ENCODE measurements at places on chromosomes 7 and 10.

DNA sequence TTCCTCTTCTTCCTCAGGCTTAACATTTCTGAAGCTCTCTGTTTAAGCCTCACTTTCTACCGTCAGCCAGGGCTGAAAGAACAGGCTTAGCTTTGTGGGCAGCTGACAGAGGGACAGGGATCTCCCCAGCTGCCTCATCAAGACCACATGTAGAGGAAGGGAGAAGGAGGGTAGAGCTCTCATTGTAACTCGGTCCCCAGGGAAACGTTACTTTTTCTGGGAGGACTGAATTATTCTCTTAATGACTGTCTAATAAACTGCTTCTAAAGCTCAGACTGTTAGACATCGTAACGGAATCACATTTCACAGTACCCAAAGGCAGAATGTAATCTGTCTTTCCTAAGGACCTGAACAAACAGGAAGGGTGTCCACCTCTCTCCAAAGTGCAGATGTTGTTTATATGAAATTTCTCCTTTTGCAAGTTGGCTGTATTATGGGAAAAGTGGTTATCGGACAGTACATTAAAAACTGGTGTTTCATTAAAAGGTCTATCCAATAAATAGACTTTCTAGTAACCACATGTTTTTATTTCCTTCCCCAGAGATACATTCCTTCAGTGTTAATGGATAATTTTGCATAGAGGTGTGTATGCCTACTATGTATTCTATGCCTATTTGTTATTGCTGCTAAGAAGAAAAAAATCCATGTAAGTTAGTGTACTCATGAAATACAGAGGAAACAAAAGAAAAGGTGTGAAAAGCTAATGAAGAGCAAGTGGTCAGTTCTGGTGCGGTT, 144.2 kb downstream of the CTTNBP2 start:
- no peak for DNase-seq

DNA sequence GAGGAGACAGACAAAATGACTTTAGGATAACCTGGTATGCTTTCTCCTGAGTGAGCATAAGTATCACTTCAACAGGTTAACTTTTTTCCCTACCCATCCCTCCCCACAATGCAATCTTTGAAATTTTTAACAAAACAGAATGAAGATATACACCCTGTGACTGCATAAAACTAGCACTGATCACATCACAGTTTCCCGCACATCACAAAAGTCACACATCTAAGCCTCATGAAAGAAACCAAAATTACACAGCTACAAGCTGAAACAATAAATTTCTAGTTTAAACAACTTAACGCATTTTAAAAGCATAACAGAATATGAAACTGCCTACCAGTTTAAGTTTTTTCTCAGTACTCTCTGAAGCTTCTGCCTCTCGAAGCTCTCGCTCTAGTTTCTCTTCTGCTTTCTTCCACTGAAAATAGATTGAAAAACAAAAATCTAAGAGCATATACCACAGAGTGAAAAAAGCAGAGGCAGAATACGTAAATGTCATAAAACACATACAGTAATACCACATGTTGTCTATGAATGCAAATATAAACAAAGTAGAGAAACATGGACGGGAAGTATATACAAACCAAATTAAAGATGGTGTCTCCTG, 18.1 kb downstream of the NOC3L start:
- DNase-seq: no peak

GRCh38 chr7:156667110-156667426, 26.5 kb downstream of the RNF32 start:
- no peak for DNase-seq

GRCh38 chr10:2130705-2131305, 393.5 kb upstream of the ADARB2 start:
- DNase-seq: no peak

GRCh38 chr10:72665925-72666324, 26.0 kb upstream of the MCU start:
- no peak for DNase-seq

DNA sequence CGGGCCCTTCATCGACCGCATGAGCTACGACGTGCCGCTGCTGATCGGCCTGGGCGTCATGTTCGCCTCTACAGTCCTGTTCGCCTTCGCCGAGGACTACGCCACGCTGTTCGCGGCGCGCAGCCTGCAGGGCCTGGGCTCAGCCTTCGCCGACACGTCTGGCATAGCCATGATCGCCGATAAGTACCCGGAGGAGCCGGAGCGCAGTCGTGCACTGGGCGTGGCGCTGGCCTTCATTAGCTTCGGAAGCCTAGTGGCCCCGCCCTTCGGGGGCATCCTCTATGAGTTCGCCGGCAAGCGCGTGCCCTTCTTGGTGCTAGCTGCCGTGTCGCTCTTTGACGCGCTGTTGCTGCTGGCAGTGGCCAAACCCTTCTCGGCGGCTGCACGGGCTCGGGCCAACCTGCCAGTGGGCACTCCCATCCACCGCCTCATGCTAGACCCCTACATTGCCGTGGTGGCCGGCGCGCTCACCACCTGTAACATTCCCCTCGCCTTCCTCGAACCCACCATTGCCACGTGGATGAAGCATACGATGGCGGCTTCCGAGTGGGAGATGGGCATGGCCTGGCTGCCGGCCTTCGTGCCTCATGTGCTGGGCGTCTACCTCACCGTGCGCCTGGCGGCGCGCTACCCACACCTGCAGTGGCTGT, 1.2 kb downstream of the SLC18A3 start:
- no peak for DNase-seq

GRCh38 chr10:124508070-124508667, 46.5 kb downstream of the LHPP start:
- DNase-seq: no peak

DNA sequence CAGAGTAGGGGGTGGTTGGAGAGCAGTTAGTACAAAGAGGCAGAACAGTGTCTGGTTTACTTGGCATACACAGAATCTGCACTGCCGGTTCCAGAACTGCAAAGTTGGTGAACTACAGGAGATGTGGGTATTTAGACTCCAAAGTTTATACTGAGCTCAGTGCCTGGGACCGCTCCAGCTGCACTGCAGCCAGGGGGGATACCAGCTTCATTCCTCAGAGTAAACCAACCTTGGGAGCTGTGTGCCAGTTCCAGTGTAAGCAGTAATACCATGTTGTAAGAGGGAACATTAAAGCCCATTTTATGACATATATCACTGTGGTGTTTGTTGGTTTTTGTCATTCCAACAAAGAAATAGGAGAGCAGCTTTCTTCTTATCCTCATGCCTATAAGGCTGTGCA, 23.4 kb downstream of the LOXL4 start:
- DNase-seq: no peak

DNA sequence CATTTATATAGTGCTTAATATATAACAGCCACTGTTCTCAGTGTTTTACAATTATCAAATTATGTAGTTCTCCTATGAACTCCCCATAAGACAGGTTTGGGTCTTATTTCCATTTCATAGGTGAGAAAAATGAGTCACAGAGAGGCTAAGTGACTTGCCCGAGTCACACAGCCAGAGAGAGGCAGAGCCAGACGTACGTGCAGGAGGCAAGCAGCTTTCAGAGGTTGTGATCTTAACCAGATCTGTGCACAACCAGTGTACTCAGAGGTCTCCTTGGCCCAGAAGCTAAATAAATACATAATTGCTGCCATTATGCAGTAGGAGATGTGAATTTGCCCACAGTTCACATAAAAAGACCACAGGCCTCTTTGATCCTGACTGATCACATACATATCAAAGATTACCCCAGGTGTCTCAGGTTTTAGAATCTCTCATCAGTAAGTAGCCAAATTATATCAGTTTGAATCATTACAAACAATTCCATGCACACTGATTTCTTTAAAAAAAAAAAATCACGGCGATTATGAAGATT, 304.7 kb upstream of the AOAH start:
- DNase-seq: no peak
